ENCODE measurements at places on chromosomes 4 and X. TPM values are rescaled to one million over a fixed set of nuclear protein-coding genes. Genes with fewer than 3 reads are reported as not detected.

The BRS3 gene
- total RNA-seq: not detected

The SLC4A4 gene
- total RNA-seq: 1.3 TPM

The NPFFR2 gene
- total RNA-seq: not detected

The MYOZ2 gene
- 0.33 TPM for total RNA-seq

The IL2 gene
- total RNA-seq: not detected

The GBA3 gene
- total RNA-seq: 2.9 TPM

The KLHL13 gene
- 21.3 TPM for total RNA-seq

The STPG2 gene
- 3.8 TPM for total RNA-seq

The CWH43 gene
- not detected for total RNA-seq

The UGT2B17 gene
- not detected for total RNA-seq

The NIPAL1 gene
- 9.4 TPM for total RNA-seq

The RAB33A gene
- 1.6 TPM for total RNA-seq

GRCh38 chr4:142698552-142698951 is 147.5 kb downstream of the INPP4B start:
- no peak for DNase-seq

GRCh38 chr4:125432078-125432477 is 117.3 kb downstream of the FAT4 start:
- no peak for DNase-seq

DNA sequence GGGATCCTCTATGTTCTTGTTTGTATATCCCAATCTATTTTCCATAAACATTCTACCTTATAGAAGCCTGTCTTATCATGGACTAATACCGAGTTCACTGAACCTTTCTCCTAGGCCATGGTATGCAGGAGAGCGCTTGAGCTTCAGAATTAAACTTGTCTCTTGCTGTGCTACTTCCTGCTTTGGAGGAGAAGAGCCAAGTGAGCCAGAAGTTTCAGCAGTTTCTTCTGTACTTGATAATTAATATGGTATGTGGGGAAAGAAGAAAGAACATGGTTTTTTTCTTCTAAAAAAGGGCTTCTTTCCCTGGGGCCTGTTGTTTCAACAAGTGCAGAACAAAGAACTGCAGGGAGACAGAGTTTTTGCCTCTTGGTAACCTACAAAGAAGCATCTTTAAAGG is 172.8 kb downstream of the ATG4A start:
- no peak for DNase-seq

DNA sequence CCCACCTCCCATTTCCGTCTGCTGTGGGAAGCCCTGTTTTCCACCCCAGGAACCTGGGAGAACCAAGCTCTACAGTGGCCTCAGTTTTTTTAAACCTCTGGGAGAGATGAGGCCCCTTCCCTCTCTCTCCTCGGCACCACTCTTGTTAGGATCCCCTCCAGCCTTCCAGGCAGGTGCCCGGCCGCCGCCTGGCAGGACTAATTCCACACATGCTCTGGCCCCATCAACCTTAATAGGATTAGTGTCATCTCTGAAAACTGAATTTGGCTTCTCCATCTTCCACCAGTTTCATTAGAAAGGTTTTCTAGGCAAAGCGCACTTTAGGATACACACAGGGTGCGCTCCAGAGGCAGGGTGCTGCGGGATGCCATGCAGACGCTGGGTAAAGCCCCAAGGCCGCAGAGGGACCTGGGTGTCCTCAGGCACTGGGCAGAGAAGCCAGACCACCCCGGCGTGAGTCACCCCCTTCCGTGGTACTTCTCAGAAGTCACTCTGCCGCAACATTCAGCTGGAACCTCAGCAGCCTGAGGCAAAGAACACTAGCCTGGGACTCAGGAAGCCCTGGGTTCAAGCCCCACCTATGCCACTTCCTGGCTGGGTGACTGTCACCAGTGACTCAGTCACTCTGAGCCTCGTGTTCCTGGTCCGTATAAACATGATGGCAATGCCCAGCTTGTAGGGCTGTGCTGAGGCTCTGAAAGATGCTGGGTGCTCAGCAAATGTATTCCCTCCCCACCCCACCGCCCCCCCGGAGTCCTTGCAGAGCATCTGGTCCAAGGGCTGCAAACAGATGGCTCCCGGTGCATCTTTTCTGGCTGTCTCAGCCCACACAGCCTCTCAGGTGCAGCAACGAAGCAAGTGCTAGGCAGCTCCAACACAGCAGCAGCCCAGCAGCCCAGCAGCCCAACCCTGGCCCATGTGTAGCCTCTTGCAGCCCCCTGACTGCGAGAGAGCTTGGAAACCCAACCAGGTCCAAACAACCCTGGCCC is 29.1 kb downstream of the PPP2R2C start:
- DNase-seq: no peak

DNA sequence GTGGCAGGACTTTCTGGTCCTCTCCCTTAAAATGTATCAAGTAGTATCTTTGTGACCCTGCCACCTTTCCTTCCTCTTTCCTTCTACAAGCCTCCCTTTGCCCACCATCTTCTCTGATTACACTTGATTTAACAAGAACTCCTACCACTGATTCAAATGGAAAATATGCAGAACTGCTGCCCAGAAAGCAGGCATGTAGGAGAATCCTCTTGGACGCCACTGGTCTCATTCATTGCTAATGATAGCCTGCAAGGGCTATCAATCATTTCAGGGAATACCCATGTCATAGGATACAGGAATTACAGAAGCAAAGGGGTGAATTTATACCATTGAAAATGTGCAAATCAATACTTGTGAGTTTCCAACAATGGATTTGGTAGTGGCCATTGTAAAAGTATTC is 294.6 kb upstream of the NRK start:
- DNase-seq: no peak

DNA sequence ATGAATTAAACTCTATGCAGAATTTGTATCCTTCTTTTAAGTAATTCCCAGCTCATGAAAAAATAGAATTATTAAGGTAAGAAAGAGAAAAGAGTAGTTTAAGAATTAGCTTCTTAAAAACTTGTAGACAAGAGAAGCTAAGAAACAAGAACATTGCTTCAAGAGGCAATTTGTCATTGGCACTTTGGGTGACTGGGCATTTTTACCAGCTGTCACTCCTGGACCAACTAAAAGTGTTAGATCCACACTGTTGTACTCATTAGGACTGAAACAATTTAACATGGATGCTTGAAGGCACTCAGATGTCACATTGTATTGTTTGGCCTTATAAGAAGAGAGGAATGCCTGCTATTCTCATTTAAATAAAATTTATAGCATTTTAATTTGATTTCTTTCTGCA is 7.4 kb downstream of the COL25A1 start:
- no peak for DNase-seq

DNA sequence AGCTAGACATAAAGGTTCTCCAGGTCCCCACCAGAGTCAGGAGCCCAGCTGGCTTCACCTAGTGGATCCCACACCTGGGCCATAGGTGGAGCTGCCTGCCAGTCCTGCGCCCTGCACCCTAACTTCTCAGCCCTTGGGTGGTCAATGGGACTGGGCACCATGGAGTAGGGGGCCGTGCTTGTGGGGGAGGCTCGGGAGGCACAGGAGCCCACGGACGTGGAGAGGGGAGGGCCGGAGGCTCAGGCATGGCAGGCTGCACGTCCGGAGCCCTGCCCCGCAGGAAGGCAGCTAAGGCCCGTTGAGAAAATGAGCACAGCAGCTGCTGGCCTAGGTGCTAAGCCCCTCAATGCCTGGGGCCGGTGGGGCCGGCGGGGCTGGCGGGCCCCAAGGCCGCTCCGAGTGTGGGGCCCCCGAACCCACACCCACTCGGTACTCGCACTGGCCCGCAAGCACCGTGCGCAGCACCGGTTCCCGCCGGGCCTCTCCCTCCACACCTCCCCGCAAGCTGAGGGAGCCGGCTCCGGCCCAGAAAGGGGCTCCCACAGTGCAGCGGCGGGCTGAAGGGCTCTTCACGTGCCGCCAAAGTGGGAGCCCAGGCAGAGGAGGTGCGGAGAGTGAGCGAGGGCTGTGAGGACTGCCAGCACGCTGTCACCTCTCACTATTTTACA is 291.1 kb downstream of the KLHL4 start:
- no peak for DNase-seq

DNA sequence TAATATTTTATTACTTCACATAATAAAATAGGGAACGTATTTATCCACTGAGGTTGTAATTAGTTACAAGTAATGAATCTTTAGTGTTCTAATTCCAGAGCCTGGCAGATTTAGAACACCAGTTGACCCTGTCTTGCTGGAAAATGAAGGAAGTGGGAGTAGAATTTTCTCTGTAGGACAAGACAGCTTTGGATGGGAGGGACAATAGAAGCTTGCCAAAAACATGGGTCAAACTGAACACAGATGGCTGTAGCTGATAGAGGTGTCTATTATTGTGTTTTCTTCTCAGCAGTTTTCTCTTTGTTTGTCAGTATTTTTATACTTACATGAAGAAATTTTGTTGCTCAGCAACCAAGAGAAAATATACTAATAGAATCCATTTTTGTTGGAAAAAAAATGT is 20.2 kb downstream of the FAT4 start:
- no peak for DNase-seq

GRCh38 chrX:103629318-103630170 is 769 bp downstream of the TCEAL1 start:
- DNase-seq: peak; percentile 52

GRCh38 chrX:118627084-118627758 is 100.2 kb upstream of the IL13RA1 start:
- no peak for DNase-seq

- DNase-seq: no peak
Observed at GRCh38 chr4:33085709-33086108, 2365.5 kb downstream of the PCDH7 start.

DNA sequence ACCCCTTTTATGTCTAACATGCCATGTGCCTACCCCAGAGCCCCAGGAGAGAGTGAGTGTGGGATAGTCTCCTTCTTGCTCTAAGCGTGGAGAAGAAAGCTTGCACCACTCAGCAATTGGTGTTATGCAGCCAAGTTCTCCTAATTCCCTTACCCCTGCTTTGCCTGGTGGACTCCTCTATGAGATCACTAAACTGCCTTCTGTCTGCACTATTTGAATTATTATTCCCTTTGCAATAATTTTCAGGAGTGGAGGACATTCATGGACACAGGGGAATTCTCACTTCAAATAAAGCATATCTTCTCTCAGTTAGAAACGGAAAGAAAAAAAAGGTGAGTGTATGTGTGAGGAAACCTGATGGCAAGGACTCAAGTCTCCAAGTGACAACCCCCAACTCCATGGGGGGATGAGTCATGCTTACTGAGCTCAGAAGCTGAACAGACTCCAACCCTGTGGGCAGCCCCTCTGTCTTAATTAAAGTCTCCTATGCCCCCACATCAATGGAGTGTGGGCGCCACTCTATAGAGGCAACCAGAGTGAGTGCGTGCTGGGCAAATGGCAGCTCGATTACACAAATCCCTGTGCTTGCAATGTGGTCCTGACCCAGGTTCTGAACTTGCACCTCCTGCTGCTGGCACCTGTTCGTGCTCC is 381.9 kb downstream of the RAB28 start:
- DNase-seq: no peak

DNA sequence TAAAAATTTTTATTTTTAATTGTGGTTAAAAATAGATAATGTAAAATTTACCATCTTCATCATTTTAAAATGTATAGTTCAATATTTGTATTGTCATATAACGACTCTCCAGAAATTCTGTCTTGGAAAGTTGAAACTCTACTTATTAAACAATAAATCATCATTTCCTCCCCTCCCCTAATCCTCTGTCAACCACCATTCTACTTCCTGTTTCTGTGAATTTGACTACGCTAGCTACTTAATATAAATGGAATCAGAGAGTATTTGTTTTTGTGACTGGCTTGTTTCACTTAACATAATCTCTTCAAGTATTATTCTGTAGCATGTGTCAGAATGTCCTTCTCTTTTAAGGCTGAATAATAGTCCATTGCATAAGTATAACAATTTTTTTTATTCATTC is 729.0 kb upstream of the AADAT start:
- DNase-seq: no peak

DNA sequence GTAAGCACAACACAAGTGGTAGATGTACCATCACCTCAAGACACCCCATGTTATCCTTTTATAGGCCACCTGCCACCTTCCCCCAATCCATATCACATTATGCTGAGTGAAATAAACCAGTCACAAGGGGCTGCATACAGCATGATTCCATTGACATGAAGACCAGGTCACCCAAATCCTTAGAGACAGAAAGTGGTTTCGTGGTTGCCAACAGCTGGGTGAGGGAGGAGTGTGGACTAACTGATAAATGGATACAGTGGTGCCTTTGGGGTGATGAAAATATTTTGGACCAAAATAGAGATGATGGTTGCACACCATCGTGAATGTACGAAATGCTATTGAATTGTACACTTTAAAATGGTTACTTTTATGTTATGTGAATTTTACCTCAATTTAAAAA is 65.7 kb upstream of the DMD start:
- DNase-seq: no peak

GRCh38 chr4:139214039-139214534 is 37.1 kb upstream of the ELF2 start:
- DNase-seq: no peak

DNA sequence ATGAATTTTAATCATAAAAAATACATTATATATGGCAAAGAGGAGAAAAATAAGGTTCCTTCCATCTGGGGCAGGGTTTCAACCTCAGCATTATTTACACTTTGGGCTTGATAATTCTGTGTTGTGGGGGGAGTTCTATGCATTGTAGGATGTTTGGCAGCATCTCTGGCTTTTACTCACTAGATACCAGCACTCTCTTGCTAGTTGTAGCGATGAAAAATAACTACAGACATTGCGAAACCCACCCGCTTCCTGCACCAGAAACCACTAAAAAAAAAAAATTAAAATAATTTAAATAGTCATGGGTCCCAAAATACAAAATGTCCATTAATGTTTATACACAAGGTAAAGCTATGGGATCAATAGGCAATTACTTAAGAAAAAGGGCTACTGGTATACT is 52.7 kb downstream of the PPP3CA start:
- no peak for DNase-seq

DNA sequence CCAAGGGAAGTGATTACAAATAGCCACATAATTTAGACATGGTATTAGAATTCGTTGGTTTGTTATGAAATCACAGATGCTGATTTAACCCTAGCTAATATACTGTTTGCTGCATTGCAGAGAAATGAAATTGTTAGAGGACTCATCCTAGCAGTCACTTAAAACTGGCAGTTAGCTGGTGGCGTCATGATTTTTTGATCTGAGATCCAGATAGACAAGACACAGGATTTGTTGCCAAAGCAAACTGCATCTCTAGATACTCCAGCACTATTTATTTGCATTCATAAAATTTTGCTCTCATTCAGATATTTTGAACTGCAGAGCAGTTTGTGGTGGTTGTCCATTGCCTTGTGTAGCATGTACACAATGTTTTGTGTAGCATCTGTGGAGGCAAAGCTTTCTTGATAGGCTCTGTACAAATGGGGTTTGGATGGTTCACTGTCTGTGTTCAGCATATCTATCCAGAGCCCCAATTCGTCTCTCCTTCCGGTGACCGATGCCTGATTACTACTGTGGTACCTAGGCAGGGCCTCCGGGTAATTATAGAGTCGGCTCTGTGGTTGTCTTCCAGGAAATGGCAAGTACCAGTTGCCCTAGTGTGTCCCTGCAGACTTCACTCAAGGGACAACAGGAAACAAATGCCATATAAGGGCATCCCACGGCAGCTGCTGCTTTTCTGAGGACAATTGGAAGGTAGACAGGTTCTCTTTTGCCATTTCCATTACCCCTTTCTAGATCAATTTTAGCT is 30.1 kb upstream of the SPARCL1 start:
- DNase-seq: peak; percentile 35

- DNase-seq: no peak
Observed at GRCh38 chr4:13203101-13203500, 281.0 kb downstream of the RAB28 start.

All from breast epithelium (tissue), 4 donors.